ENCODE measurements at places on chromosomes 16 and 17.

DNA sequence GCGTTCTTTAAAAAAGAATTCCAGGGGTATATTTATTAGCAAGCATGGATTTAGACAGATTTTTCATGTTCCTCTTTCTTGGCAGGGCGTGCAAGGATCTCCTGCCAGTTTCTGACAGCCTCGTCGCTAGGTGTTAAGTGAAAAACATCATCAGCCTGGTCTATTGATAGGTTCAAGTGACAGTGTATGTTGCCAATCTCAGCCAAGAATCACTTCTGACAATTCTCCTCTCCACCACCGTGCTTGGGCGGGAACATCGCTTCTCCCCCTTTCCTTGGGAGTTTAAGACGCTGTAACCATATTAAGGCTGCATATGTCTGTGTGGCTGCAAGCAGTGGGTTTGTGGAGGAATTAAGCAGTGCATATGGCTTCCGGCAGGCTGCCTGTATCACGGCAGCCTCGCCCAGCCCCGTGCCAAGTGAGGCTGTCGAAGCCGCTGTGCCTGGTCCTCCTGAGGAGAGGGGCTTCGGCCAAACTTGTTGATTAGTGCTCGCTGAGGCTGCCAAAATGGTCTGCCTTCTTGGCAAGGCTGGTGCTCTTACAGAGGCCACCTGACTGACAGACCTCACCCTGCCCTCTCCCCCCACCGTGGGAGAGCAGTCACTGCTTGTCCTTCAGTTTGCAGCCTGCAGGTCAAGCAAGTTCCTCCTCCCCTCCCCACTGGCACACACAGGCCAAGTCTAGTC, 132.2 kb upstream of the MPHOSPH6 start:
- DNase-seq: no peak

GRCh38 chr17:13940858-13941665, 128.2 kb upstream of the COX10 start:
- peak; percentile 61 for DNase-seq

GRCh38 chr16:82192665-82193064, 22.6 kb upstream of the MPHOSPH6 start:
- DNase-seq: no peak

DNA sequence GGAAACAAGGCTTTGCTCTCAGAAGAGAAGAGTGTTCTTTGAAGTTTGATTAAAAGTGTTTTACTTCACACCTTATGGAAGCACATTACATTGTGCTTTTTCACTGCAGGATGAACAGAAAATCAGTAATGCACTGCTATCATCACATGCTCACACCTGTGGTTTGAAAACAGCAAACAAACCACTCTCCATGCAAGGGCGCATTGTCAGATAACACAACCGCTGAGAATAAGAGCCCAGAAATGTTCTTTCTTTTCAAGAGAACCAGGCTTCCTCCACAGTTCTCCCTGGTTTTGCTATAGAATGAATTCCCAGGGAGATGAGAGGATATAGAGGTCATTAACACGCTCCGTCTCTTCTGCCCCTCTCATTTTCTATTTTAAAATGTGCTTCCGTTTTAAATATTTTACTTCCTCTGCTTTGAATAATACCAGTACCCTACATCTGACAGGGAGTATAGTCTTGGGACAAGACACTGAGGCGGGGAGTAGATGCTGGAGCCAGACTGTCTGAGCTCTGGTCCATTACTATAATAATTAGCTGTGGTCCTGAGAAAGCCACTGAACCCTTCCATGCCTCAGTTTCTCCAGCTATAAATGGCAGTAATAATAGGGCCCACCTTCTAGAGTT, 71.6 kb downstream of the CDK5R1 start:
- no peak for DNase-seq

- no peak for DNase-seq
These were observed 360.3 kb upstream of the KIF2B start for GRCh38 chr17:53462393-53462811.

- DNase-seq: no peak
These were observed 23.3 kb downstream of the QPRT start for GRCh38 chr16:29702269-29702668.

- no peak for DNase-seq
These were observed 656 bp upstream of the FUS start for GRCh38 chr16:31179219-31179746.

GRCh38 chr16:21989133-21989532, 11.8 kb downstream of the PDZD9 start:
- DNase-seq: no peak

- no peak for DNase-seq
These were observed 3.8 kb downstream of the ACSF2 start for GRCh38 chr17:50429793-50430192.

GRCh38 chr17:64786337-64786736, 124.2 kb upstream of the SMURF2 start:
- DNase-seq: no peak

DNA sequence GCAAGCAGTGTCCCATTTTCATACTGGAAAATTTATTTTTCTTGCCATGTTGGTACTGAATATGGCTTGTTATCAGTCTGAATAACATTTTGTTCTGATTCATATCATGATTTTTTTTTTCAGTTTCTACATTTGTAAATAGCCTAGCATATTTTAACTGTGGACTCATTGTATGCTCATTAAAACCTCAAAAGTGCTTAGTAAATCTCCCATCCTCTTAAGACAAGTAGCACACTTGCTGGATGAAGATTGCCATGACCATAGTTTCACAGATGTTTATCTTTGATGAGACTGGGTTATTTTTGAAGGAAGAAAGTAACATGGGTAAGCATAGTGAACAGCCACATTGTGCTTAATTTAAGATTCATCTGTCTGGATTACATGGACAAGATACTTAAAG, 878 bp downstream of the KRT10 start:
- DNase-seq: no peak

DNA sequence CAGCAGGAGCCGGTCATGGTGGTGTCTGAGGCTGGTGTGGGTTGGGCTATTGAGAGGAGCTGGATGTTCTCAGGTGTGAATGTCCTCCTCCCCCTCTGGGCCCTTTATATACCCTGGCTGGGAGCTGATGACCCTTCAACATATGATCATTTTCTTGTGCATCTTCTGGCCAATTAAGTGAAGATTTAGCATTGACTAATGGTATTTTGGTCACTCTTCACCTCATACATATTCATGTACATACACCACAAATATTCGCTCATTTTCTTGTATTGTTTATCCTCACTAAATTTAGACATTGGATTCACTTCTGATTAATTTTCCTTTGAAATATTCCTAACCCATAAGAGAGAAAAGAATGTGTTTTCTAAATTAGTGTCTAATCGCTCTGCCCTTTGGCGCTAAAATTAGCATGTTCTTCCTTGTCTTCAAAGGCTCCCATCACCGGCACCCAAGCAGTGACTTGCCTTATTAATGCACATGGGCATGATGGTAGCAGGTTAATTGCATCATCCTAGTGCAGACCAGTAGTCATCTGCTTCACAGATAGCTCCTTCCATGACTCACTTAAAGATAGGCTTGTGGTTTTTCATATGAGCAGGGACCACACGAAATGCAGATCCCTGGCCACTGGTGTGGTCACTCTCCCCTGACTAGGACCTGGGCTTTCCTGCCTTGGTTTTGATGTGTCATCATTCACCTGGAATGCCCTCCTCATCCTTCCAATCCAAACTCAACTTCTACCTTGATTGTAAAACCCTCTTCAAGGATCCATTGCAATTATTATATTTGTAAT, at the start of gene KRTAP2-4:
Gene KRTAP2-4 (minus strand): TSS at position 51 of the 796 bp plus-strand sequence. CDS start 34 bp downstream, at position 17.
- DNase-seq: no peak
